Kidney epithelial cell (primary cell): ENCODE measurements at places on chromosomes 5 and 9. TPM values are rescaled to one million over a fixed set of nuclear protein-coding genes. Genes with fewer than 3 reads are reported as not detected.

NTNG2 gene
- total RNA-seq = 0.42 and 0.89 TPM in 2 replicates

DEPDC1B gene
- total RNA-seq = 10.6 TPM in 2 replicates

TAF11L12 gene
- total RNA-seq = not detected in 2 replicates

PCDHA8 gene
- total RNA-seq = under 0.01 TPM in 1 of 2 replicates, not detected in the other

DNA sequence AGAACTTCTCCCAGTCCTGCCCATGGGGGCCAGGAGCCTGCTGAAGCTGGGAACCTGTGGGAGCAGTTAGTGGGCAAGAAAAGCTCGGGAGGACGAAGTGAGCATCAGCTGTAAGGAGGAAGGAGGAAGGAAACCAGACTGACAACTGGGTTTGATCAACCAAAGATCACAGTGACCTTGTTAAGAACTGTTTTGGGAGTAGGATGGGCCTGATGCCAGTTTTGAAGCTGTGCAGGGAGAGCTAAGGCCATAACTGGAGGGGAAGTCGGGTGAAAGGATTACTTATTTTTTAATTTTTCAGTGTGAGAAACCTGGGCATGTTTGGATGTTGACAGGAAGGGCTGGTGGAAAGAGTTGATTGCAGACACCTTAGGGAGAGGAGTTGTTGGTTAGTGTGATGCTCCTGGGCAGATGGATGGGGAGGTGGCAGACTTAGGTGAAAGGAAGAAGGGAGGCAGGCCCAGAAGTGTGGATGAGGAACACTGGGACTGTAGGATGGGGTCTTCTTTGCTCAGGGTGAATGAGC is 58.3 kb upstream of the KLF4 start:
- DNase-seq = no peak

- DNase-seq = no peak
These were observed 110.7 kb downstream of the PDE4D start for GRCh38 chr5:59782856-59783255.

- DNase-seq = peak; percentile 41
These were observed 104.3 kb downstream of the TRPM6 start for GRCh38 chr9:74783408-74783807.

DNA sequence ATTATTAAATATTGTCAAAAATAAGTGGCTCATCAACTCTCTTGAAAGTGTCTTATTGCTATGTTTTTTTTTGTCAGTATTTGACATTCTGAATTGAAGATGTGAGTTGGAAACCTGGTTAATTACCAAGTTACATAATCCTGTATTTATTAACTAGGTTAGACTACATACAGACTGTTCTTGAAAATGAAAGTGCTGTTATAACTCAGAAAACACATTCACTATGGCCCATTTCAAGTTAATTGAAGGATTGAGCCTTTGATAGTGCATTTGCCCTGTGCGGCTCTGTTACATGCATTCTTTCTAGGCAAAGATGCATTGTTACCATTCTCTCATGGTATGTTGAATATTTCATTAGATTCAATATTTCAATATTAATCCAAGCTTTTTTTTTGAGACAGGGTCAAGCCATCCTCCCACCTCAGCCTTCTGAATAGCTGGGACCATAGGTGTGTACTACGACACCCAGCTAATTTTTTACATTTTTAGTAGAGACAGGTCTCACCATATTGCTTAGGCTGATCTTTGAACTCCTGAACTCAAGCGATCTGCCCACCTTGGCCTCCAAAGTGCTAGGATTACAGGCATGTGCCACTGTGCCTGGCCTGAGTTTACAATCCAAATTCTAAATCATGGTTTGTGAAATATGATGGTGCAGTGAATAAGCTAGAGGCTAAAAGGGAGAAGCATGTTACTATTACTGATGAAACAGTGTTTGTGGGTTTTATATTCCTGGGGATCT is 10.0 kb downstream of the CTNNA1 start:
- no peak for DNase-seq

GRCh38 chr5:146072595-146072994 is 32.8 kb downstream of the PLAC8L1 start:
- no peak for DNase-seq

DNA sequence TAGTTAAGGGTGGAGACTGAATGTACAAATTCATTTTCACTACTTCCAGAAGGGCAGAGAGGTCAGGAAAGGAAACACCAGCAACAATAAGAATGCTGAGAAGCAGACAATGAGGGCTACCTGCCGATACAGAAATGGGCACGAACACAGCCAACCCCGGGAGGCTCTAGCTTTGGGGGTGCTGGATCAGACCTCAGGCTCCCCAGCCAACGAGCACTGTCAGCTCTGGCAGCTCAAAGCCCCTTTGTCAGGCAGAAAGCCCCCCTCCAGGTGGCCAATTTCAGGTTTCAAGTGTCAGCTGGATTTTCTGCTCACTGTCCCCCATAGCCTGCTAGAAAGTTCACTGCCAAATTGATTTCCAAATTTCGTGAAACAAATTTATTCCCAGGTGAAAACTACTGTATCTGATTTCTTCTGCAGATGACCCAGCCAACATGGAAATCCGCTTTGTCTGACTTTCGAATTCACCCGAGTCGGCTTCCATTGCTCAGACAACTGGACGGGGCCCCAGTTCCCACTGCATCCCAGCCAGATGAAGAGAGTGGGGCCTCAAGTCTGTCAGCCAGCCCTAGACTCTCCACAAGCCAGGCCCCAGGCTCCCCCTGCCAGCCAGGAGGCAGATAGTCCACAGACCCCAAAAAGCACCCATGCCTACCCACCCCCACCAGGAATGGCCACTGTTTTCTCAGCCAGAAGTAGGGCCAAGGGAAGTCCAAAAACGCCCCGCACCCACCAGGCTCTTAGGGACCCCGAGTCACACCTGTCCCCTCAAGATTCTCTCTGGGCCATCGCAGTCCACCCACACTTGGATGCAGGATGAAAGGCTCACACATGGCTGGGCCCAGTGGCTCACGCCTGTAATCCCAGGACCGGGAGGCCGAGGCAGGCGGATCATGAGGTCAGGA is 96.5 kb upstream of the PHYKPL start:
- no peak for DNase-seq

- DNase-seq = no peak
These were observed 12.7 kb downstream of the CCDC180 start for GRCh38 chr9:97320080-97320642.

DNA sequence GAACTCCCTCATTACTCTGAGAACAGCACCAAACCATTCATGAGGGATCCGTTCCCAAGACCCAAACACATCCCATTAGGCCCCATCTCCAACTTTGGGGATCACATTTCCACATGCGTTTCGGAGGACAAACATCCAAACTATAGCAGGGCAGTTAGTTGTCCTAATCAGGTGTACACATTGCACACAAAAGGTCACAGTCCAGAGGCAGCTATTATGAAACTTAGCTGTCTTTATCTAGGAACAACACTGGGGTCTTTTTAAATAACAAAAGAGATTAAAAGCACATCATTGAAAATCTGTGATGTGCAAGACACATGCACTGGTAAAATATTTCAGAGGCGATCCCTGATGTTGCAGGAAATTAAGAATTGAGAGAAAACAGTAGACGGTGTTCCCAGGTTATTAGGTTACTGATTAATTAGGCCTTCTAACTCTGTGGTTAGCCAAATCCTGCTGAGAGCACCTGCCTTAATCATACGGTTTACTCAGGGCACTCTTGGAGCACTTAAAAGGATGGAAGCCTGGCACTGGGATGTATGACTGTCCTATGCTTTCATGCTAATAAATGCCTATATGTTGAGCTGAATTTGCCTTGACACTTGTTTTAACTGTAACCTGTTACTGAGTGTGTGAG is 1574.5 kb upstream of the WWC1 start:
- peak; percentile 53 for DNase-seq
